Central memory CD8-positive, alpha-beta T cell (primary cell): ENCODE measurements at places on chromosomes 4 and X.

DNA sequence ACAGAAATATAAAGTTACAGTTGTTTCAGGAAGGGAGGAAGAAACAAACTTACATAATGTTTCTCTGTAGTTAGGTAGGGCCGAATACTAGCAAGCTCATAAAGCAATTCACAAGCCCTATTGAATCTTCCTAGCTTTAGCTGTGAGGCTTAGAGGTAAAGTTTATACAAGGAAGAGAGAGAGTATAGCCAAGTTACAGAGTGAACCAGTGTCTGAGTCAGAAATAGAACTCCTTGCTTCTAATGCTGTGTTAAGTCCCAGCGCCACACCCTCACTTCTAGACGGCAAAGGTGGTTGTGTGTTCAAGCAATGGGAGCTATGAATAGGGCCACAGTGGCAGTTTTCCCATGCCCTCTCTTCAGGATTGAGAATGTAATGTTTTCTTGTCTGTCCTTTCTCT, 6.1 kb downstream of the LPAR4 start:
- no peak for DNase-seq

GRCh38 chr4:37827802-37828321, 1.4 kb downstream of the PGM2 start:
- DNase-seq = no peak

DNA sequence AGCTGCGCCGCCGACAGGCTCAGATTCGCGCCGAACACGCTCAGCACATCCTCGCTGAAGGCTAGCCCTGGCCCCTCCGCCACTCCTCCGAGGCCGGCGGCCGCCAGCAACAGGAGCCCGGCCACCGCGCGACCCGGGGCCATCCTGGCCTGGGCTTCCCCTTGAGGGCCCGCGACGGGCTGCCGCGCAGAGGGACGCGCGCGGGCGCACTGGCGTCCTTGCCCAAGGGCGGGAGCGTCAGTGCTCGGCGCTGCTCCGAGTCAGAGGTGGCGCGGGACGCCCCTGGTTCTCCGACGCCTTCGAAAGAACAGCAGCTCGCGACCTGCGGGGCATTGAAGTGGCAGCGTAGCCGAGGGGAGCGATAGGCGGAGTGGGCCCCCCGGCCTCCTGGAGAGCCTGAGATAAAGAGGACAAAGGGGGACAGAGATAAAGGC, 745 bp downstream of the SLC39A8 start:
- peak; percentile 59 for DNase-seq

DNA sequence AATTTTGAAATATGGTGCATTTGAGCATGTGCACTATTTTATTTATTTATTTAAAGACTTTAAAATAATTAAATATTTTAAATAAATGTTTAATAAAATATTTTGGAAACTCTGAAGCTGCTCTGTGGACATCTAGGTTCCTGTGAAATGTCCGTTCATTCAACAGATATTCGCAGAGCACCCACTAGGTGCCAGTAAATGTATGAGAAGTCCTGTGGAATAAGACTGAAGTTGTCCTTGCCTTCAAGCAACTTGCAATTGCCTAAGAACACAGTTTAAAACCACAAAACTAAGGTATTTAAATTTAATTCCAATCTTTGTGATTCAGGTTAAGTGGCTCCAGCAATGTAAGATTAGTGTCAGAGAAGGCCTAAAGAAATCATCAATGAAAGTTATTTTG, 306.7 kb downstream of the GBA3 start:
- no peak for DNase-seq

- no peak for DNase-seq
Measured at GRCh38 chr4:147732518-147733235, 789 bp downstream of the ARHGAP10 start.

DNA sequence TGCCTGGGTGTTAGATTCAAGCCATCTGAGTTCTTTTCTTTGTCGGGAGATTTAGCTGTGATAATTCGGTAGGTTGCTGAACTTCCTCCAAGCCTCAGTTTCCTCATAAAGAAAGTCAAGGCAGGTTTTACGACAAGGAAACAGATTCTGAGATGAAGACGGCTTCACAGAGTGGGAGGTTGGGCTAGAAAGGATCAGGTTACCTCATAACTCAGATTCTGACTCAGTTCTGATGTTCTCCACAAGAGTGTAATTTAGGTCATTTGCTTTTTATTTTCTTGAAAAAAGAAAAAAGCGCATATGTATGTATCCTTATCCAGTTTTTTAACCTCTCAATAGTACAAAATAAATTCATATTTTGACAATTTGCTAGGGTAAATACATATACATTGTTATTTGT, 47.2 kb upstream of the ELOVL6 start:
- DNase-seq = no peak

GRCh38 chr4:4480685-4481398, 61.0 kb downstream of the STX18 start:
- no peak for DNase-seq

DNA sequence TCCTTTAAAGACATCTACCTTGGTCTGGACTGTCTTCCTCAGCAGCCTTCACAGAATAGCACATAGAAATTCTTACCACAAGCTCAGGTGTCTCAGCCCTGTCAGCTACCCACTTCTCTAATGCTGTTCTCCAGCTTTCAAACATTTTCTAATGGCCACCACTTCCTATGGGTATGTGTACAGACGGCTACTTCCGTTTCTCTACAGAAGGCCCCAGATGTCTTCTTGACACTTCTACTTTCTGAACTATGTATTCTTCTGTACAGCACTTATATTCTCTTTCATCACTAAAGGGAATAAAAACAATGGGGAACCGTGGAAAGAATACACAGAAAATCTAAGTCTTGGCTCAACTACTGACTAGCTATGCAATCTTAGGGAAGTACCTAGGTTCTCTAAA, 13.3 kb downstream of the OPHN1 start:
- no peak for DNase-seq

DNA sequence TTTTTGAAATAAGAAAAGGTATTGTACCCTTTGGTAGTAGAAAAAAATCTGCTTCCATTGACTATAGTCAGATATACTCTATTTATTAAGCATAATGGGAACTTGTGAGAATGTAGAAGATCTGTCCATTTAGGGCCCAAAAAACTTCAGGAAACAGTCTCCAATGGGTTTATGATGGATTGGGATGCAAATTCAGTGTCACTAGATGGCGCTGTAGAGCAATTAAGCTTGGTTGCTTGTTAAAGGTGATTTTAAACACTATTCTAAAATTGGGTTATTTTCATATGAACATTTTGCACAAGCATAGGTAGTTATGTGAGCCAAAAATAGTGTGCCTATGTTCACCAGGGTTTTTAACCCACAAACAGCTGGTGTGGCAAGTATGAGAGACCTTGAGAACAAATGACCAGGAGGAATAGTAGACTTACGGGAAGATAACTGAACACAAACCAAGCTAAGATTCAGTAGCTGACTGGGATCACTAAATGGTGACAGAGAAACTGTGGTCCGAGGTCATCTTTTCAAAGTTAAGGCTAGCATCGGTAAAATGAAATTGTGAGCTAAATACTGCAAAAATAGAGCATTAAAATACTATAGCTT, 80.3 kb upstream of the LSM6 start:
- no peak for DNase-seq

DNA sequence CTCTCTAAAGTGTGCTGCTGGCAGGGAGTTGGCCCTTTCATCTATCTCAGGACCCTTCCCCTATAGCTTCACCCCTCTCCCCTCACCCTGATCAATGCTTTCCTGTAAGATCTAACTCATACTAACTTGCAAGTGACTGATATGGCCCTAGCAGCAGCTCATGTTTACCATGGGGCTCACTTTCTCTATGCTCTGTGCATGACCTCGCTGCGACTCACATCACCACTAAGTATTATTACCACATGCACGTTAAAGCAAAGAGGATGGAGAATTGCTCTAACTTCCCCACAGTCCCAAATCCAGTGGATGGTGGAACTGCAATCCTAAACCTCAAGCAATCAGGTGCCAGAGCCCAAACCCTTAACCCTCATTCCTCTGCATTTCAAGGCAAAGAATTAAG, 626.6 kb downstream of the MID1IP1 start:
- DNase-seq = no peak

GRCh38 chr4:106046083-106046482, 150.8 kb downstream of the NPNT start:
- no peak for DNase-seq

DNA sequence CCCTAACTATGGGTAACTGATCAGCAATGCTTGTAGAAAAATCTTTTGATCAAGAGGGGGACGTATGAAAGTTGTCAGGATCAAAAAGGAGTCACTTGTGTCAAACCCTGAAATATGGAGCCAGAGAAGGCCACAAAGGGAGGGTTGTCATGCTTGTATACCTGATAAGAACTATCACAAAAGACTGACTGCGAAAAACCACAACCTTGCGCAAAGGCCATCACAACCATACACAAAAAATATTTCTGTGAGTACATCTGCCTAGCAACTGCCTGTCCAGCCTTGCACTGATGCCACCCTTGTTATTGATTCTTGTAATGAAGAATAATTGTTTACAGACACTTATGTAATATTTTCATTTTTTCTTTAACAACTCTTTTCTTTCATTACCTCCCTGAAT, 22.8 kb upstream of the EIF4E start:
- DNase-seq = no peak

- no peak for DNase-seq
Measured at GRCh38 chr4:162972661-162973330, 193.9 kb downstream of the NAF1 start.

- no peak for DNase-seq
Measured at GRCh38 chrX:48992341-48992740, 9.7 kb downstream of the GRIPAP1 start.

DNA sequence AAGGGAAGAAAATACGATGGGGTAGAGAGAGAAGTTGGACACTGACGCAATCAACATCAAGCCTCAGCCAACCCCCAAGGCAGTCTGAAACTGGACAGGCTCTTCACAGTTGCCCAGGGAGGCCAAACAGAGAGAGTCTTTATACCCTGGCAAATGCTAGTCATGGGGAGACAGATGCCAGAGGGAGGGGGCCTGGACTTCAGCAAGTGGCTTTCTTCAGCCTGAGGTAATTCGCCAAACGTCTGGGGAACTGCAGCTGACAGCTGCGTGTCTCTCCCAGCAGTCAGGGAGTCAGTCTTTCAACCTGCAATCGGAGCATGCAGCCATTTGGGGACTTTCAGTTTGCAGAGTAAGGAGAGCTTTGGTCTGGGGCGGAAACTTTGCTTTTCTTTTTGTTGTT, 521.6 kb downstream of the TRIML1 start:
- no peak for DNase-seq

- no peak for DNase-seq
Measured at GRCh38 chr4:15459706-15460105, 10.0 kb upstream of the CC2D2A start.

- DNase-seq = no peak
Measured at GRCh38 chr4:120730777-120731320, 191.7 kb downstream of the PRDM5 start.

GRCh38 chr4:73721909-73722308, 18.5 kb upstream of the CXCL8 start:
- DNase-seq = no peak

GRCh38 chr4:188869581-188869980, 730.3 kb downstream of the TRIML1 start:
- no peak for DNase-seq

DNA sequence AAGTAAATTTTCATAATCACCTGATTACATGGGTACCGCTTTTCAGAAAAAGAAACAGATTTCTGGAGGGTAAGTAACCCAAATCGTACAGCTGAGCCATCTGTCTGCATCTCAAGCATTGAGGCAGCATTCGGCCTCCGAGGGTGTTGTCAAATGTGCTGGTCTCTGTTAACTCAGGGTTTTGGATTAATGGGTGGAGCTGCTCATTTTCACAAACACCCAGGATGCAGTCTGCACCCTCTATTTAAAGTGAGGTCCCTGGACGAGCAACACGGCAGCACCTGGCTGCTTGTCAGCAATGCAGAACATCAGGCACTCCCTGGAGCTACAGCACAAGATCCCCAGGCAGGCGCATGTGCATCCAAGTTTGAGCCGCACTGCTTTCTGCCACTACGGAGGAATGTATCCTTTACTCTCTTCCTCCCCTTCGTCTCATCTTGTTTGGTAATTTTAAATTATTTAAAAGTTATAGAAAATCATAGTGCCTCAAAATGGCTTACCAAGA, 24.7 kb upstream of the NAP1L5 start:
- no peak for DNase-seq

- no peak for DNase-seq
Measured at GRCh38 chr4:18917689-18918088, 896.1 kb upstream of the LCORL start.

- DNase-seq = no peak
Measured at GRCh38 chr4:152243206-152243605, 292.7 kb downstream of the FBXW7 start.

DNA sequence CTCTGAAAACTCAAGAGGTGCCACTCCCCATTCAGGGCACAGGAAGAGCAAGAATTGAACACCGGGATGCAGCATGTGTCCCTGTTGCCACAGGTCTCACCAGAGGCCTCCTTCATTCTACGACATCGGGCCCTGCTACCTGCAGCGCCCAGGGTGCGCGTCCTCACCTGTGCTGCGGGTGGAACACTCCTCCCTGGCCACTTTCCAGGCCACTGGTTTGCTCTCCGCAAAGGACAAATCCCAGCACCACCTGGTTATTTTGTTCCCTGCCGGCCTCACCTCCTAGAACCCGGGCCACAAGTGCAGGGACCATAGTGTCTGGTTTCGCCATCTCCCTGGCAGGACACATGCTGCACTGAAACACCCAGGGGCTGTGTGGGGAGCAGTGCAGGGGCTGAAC, 14.3 kb upstream of the FAM3A start:
- DNase-seq = no peak

GRCh38 chrX:124346117-124346876, at the start of gene SH2D1A:
Gene SH2D1A, plus strand, starts transcription at chrX:124346563. Its CDS starts 80 bp downstream, at chrX:124346643.
- DNase-seq = no peak

- no peak for DNase-seq
Measured at GRCh38 chr4:93263166-93263565, 565.4 kb upstream of the ATOH1 start.

DNA sequence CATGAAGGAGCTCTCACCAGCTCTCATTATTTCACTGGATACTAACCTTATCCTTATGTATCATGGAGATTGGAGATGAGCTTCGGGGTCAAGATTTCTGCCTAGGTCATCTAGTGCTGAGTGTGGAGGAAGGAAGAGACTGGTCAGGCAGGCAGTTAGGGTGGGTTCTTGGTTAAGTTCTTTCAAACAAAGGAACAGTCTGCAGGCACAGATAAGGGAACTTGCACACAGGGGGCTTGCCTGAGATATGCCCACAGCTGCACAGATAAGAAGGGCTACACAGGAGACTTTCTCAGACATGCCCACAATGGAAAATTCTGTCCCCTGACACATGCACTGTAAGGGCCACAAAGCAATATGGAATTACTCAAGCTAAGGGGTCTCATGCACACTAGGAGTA, 904.1 kb downstream of the NLGN4X start:
- no peak for DNase-seq

DNA sequence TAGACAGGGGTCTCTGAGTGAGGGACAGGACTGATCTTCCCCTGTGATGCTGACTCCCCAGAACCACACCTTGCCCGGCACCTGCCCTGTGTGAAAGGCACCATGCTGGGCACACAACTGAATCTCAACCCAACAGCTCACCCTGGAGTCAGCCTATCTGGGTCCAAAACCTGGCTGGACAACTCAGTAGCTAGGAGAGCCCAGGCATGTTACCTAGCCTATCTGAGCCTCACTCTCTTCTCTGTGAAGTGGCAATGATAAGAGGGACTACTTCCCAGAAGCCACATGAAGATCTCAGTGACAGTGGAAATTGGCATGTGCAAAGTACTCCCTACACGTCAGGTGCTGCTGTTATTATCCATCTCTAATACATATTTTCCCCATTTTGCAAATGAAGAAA, 44.8 kb upstream of the PPP2R2C start:
- DNase-seq = no peak

- no peak for DNase-seq
Measured at GRCh38 chrX:3585719-3586118, 127.7 kb downstream of the PRKX start.

GRCh38 chr4:99090481-99091215, 2.1 kb upstream of the ADH5 start:
- DNase-seq = no peak
